ENCODE measurements at places on chromosomes 5 and 9.

- no peak for DNase-seq
Observed at GRCh38 chr9:122336189-122336588, 34.6 kb upstream of the PTGS1 start.

DNA sequence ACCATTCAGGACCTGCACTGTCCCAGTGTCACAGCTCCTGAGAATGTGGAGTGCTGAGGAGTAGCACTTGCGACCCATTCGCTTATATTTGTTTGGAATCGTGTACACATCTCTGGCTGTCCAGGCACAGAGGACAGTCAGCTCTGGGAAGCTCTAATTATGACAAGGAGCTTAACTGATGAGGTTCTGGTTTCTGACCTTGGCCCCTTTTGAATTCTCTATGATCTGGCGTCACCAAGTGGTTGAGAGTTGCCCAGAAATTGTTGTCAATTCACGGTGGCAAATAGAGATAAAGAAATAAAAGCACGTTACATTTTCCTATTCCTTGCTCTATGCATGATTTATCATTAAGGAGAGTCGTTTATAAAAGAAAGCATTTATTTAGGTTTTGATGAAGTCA is 34.9 kb upstream of the LECT2 start:
- no peak for DNase-seq

DNA sequence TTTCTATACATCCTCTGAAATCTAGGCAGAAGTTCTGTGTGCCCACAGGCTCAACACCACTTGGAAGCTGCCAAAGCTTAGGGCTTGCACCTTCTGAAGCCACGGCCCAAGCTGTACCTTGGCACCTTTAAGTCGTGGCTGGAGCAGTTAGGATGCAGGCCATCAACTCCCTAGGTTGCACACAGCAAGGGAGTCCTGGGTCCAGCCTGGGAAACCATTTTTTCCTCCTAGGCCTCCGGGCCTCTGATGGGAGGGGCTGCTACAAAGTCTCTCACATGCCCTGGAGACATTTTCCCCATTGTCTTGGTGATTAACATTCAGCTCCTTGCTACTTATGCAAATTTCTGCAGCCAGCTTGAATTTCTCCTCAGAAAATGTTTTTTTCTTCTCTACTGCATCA is 15.5 kb upstream of the PLK2 start:
- no peak for DNase-seq

- DNase-seq: no peak
Observed at GRCh38 chr5:111557686-111558085, 45.4 kb upstream of the STARD4 start.

DNA sequence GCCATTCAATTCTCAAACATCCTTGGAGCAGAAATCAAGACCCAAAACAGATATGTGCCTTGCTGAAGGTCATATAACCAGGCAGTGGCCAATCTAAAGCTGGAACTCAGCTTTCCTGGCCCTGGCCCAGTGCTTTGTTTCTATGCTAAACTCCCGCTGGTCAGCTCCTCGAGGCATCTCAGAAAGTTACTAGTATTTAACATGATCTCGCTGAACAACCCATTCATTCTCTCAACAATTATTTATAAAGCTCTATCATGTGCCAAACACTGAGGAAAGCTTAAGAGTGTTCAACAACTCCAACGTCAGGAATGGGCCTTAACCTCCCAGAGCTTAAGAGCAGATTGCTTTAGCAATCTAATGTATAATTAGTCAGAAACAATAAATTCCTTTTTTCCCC is 54.0 kb downstream of the FOXD1 start:
- DNase-seq: no peak

DNA sequence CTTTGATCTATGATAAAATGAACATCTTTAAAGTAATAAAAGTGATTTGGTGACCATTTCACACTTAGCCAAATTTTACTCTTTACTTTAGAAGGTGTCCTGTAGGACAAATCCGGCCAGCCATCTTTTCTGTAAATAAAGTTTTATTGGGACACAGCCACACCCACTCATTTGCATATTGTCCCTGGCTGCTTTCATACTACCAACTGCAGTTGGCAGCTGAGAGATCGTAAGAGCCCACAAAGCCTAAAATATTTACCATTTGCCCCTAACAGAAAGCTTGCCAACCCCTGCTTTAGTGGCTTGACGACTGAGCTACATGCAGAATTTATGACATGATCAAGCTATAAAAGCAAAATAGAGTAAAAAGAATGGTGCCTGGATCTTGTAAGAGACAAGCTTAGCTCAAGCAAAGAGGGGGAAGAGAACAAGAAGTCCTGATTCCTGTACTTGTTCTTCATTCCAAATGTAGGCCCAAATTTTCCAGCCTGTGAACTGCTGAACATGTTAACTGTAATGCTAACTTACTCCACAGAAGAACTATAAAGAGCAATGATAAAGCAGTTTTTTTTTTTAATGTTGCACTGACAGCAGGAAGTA is 7.4 kb upstream of the FBXO10 start:
- DNase-seq: no peak

DNA sequence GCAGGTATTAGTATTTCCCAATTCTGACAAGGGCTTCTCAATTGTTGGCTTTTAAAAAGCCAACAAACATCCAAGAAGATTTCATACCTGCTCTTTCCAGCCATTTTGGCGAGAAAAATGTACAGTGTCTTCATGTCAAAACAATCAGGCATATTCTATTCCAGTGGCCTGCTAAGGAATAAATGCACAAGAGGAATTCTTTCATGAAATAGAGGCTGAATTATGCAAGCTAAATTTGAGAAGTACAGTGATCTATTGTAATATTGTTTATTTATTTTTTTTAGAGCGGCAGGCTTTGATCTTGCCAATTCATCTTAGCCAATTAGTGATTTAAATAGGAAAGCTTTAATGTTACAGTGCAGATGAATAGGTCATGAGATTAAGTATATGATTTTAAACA is 49.3 kb downstream of the NLN start:
- no peak for DNase-seq
